ENCODE measurements at places on chromosomes 3 and 15.

DNA sequence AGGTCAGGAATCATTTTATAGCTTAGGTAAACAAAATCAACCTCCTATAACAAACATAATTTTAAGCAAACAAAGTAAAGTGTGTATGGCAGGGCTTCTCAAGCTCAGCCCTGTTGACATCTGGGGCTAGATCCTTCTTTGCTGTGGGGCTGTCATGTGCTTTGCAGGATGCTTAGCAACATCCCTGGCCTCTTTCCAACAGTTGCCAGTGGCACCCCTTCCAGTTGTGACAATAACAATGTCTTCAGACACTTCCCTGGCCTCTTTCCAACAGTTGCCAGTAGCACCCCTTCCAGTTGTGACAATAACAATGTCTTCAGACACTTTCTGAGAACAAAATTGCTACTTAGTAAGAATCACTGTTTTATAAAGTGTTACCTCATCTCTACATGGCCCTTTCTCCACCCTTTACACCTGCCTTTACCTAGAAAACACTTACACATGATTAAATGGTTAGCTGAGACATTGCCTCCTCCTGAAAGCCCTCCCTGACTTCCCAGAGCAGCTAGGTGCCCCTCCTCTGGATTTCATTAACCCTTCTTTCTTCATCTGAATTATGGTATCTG lies 194.0 kb upstream of the LMCD1 start:
- DNase-seq = no peak

DNA sequence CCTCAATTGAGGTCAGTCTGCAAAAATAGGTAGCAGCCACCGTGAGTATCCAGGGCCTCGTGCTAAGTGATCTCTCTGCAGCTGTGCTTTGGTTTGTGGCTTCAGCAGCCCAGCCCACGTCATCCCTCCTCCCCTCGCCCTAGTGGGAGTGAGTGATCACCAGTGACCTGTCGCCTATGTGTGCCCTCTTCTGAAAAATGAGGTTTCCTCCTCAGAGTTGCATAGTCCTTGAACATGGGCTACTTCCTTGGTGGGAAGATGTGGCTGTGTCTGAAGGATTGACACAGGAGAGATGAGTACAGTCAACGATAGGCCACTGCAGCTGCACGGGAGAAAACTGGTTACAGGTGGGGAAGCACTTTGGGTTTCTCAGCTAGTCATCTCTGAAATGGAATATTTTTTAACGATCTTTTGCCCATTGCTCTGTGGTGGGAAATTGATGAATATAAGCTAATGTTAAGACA lies 144.8 kb upstream of the BHLHE40 start:
- no peak for DNase-seq

- no peak for DNase-seq
These were observed 35.9 kb upstream of the PTPN23 start for GRCh38 chr3:47344971-47345370.

GRCh38 chr3:124663690-124664089 lies 66.6 kb upstream of the UMPS start:
- DNase-seq = no peak

DNA sequence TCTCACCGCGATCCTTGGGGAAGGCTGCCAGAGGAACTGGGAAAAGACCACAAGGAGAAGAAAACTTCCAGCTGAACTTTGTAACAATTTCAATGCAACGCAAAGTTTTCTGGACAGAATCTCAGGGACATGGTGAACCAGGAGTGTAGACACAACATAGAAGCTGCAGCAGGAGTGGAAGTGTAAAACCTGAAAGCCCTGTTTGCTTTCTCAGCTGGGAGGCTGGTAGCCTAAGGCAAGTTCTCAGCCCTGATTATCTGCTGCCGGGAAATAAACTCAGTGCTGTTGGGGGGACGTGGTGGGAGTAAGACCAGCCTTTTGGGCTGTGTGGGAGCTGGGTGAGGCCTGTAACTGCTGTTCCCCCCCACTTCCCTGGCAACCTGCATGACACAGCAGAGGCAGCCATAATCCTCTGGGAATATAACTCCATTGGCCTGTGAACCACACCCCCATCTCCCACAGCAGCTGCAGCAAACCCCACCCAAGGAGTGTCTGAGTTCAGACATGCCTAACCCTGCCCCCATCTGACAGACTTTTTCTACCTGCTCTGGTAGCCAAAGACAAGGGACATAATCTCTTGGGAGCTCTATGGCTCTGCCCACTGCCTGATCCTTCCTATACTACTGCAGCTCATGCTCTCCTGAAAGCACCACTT lies 106.7 kb downstream of the ZNF621 start:
- no peak for DNase-seq

- DNase-seq = no peak
These were observed 53.8 kb upstream of the PLAAT1 start for GRCh38 chr3:193187070-193187722.

- no peak for DNase-seq
These were observed 9.0 kb downstream of the KY start for GRCh38 chr3:134641671-134642300.

DNA sequence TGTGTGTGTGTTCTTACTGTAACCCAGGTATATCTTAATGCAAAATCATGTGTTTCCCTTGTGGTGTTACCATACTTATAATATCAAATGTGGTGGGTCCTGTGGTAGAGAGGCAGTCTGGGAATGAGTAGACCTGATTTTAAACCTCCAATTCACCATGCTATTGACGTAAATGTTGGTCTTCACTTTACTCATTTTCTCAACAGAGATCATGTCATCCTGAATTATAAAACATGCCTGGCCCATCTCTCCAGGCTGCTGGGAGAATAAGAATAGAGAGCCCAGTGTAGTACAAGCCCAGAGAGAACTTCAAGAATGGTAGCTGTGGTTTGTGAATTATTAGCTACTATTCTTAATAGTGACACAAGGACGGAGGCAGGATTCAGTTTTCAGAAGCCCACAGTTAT lies 88.1 kb downstream of the MBNL1 start:
- no peak for DNase-seq

GRCh38 chr15:62582580-62582979 lies 417.5 kb upstream of the C2CD4B start:
- no peak for DNase-seq

DNA sequence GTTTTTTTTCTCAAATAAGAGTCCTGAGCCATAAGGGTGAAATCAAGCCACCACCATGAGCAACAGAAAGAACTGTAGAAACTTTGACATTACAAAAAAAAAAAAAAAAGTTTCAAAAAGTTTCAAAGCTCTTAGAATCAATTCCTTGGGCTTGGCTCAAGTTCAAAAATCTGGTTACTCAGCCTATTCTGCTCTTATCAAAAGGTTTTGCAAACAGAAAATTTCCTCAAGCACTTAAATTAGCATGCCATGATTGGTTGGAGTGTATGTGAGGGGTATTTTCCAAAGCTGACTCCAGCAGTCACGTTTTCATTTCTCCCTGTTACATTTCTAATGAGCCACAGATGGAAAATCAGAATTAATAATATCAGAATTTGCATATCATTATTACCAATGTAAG lies 12.1 kb upstream of the PEX5L start:
- no peak for DNase-seq

DNA sequence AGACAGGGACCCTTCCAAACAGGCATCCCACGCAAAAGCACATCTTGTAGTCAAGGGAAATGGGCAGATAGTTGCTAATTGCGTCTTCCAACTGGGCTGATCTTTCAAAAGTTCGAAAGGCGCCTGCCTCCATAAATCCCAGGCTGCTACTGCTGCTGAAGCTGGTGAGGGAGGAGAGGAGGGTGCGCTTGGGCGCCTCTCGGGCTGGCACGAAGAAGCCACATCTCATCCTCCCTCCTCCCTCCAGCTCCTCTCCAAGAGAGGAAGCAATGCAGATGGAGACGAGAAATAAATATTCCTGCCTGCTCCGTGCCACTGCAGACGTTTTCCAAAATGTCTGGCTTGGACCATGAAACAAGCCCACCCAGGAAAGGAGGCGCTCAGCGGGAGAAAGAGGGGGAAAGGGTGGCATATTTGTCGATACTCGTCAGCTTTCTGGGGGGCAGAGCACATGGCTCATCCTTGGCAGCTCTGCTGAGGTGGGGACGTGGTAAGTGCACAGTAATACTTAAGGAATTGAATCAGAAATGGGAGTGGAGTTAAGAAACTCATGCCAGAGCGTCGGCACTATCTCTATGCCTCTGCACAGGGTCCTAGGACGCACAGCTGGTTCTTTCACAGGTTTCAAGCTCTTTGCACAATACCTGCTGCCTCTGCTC lies 88.9 kb upstream of the FEZF2 start:
- DNase-seq = no peak

DNA sequence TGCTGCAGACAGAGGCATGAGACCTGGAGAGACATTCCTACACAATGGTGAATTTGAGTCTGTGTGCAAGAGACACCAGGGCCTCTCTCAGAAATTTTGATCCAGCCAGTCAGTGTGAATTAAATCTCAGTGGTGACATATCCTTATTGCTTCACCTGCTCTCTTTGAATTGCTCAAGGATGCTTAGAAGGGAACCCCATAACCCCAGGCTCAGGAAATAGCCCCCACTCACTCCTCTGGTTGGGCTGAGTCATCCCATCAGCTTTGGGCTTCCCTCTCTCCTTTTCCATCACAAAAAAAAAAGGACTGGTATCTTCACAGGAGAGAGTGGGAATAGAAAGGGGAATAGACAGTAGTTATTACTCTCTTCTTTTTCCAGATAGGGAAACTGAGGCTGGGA lies 33.0 kb upstream of the LARS2 start:
- no peak for DNase-seq

DNA sequence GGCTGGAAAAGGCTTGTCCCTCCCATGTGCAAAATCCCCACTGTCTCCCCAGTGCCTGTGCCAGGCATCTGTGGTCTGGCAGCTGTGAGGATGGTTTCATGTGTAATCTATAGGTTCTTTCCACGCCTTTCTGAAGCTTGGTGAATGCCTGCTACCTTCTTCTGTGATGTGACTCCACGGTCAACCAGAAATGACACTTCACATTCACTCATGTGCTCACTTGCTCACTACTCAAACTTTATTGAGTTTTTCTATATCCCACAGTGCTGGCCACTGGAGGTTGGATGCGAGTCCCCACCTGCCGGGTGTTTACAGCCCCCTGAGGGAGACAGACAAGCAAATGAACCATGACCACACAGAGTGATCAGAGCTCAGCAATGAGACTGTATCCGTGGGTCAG lies 27.9 kb upstream of the TLE3 start:
- no peak for DNase-seq

- peak; percentile 81 for DNase-seq
These were observed 33.3 kb downstream of the TM4SF18 start for GRCh38 chr3:149299938-149300801.

DNA sequence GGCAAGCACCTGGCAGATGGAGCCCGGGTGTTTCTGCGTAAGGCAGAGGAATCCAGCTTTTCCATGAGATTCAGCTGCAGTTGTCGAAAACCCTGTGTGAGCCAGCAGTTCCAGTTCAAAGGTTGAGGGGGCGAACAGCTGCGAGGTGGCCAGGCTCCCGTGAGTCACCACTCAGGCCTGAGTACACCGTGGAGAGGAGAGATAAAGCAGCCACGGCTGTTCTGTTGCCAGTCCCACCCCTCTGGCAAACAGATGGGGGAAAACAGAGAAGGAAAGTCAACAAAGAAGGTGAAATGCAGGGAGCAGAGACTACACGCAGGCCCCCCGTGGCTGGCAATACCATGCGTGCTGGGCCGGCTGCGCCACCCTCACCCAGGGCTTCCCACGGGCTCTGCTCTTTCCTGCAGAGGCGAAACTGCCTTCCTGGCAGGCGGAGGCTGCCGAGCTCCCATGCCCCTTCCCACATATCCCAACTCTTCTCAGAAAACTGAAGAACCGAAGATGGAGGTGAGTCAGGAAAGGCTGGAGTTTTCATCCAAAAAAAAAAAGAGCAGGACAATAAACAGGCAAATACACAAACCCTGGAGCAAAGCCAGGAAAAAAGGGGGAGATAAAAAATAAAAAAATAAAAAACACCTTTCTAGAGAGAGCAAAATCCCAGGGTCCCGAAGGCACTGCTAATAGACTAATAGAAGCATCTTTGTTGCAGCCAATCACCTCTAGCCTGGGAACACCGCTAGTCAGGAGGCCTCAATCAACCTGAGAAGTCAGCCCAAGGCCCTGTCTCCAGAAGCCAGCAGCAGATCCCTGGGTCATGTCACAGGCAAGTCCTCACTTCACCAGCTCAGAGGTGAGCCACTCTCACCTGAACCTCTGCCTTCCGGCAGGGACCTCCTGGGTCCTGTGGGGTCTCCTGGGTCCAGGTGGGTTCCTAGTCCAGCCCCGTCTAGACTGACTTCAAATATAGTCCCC lies 37.7 kb downstream of the FAM174B start:
- no peak for DNase-seq

GRCh38 chr3:175222356-175222755 lies 363.2 kb downstream of the NAALADL2 start:
- no peak for DNase-seq

- no peak for DNase-seq
These were observed 102.8 kb downstream of the IL1RAP start for GRCh38 chr3:190616637-190617036.

DNA sequence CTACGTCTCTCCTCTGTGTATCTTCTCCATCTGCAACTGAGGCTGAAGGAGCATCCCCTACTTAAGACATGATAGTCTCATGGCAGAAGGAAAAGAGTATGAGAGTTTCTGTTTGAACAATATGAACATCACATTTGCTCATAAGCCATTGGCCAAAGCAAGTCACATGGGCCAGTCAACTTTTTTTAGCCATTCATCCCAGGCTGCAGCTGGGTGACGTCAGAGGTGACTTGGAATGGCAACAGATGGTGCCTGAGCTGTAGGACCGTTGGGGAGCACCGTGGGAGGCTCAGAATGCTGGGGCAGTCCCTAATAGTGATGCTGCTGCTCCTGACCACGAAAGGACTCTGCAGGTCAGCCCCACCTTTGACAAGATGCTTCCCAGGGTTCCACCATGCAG lies 58.7 kb downstream of the CRTC3 start:
- no peak for DNase-seq

DNA sequence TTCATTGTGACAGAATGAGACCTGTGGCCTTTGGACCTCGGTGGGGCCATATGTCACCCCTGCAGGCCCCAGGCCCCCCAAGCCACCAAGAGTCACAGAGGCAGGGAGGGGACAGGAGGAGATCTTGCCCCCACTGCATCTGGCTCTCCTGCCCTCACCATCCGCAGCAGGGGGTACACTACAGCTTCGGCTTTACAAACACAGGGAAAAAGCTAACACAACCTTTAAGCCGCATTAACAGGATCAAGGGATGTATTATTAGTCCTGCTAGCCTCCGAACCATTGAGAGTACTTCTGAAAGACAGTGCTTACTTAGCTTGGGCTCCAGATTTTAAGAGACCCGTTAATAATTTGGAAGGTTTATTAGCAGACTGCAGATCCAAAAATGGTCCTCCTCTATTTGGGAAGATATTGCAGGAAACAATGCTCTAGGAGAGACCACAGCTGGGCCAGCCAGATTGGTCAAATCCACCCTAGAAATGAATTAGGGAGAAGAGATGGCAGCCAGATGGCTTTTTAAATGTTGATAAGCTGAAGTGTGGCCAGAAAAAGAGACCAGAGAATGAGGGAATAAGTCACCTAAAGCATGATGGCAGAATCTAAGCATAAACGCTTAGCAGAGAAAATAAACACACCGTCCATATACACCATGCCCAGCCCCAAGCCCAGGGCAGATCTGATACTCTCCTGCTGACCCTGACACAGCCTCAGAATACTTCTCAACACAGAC lies 31.5 kb downstream of the SRGAP3 start:
- no peak for DNase-seq

- no peak for DNase-seq
These were observed 364.7 kb downstream of the EPHB1 start for GRCh38 chr3:135159681-135160247.

Measured in SJSA1 (cell line).